Smooth muscle cell of the umbilical artery (primary cell): ENCODE measurements at places on chromosomes 5 and 9. TPM values are rescaled to one million over a fixed set of nuclear protein-coding genes. Genes with fewer than 3 reads are reported as not detected.

The DBH gene
- total RNA-seq: not detected in 2 replicates

The SPINK13 gene
- total RNA-seq: not detected in 2 replicates

The PDLIM4 gene
- total RNA-seq: 95.6 and 133 TPM in 2 replicates

The NMUR2 gene
- total RNA-seq: not detected in 2 replicates

The MELK gene
- total RNA-seq: 3.0 and 20.4 TPM in 2 replicates

The NIPAL4 gene
- 0.14 TPM in 1 of 2 replicates, not detected in the other for total RNA-seq

The PCDHB5 gene
- 0.60 and 1.8 TPM in 2 replicates for total RNA-seq

The FRMPD1 gene
- under 0.01 and 0.05 TPM in 2 replicates for total RNA-seq

The LRRC19 gene
- total RNA-seq: not detected in 2 replicates

The SLCO6A1 gene
- total RNA-seq: not detected in 2 replicates

The LHX6 gene
- total RNA-seq: not detected in 2 replicates

The FOXD4L4 gene
- total RNA-seq: 0.18 TPM in 1 of 2 replicates, not detected in the other

The TSLP gene
- total RNA-seq: 0.42 and 0.89 TPM in 2 replicates

The ASB6 gene
- 13.1 and 19.0 TPM in 2 replicates for total RNA-seq

The PELO gene
- total RNA-seq: 38.1 and 40.1 TPM in 2 replicates

The NFIB gene
- 3.0 and 16.4 TPM in 2 replicates for total RNA-seq

The CNTNAP3 gene
- total RNA-seq: 0.30 and 3.6 TPM in 2 replicates

The CBY3 gene
- total RNA-seq: 0.23 TPM in 1 of 2 replicates, not detected in the other

The IRGM gene
- total RNA-seq: not detected in 2 replicates
